CD14-positive monocyte (primary cell): ENCODE measurements at places on chromosomes 7 and 10. TPM values are rescaled to one million over a fixed set of nuclear protein-coding genes. Genes with fewer than 3 reads are reported as not detected.

GRCh38 chr7:84176716-84177115, 17.9 kb downstream of the SEMA3A start:
- H3K27ac ChIP-seq: no peak overlapping the region
- no peak overlapping the region for H3K4me3 ChIP-seq
- H3K27me3 ChIP-seq: no peaks in the 10 kb centered on the region
- DNase-seq: no peak

The STOX1 gene
- not detected for polyA plus RNA-seq

GRCh38 chr10:110101464-110102144, 93.8 kb downstream of the ADD3 start:
- no peaks in the 10 kb centered on the region for H3K27me3 ChIP-seq
- DNase-seq: no peak
- no peak overlapping the region for H3K27ac ChIP-seq
- H3K4me3 ChIP-seq: no peak overlapping the region

The PILRA gene
- 364 TPM for polyA plus RNA-seq

DNA sequence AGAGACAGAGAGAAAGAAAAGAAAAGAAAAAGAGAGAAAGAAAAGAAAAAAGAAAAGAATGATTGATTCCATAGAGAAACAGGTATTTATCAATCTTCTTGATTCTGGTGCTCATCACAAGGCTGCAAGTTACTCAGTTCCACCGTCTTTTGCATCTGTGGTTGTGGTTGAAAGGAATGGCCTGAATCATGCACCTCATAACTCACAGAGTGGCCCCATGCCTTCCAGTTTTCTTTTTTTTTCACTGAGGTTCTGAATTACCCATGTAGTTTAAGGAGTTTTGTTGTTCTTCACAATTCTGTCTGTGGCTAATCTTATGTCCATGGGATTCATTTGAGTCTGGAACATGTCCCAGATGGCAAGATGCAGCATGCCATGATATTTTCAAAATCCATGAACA, 156.0 kb downstream of the ZNF33B start:
- H3K4me3 ChIP-seq: no peak overlapping the region
- H3K36me3 ChIP-seq: no peaks in the 10 kb centered on the region
- no peak for DNase-seq
- no peaks in the 10 kb centered on the region for H3K4me1 ChIP-seq

- peaks cover 14% of the 10 kb centered on the region for H3K4me1 ChIP-seq
- no peak overlapping the region for H3K4me3 ChIP-seq
- no peak for DNase-seq
- H3K27ac ChIP-seq: no peak overlapping the region
- peaks cover 26% of the 10 kb centered on the region for H3K36me3 ChIP-seq
Observed at GRCh38 chr10:69211104-69211503, 9.0 kb upstream of the HKDC1 start.

- H3K4me3 ChIP-seq: no peak overlapping the region
- no peaks in the 10 kb centered on the region for H3K4me1 ChIP-seq
- H3K27ac ChIP-seq: no peak overlapping the region
- H3K36me3 ChIP-seq: no peaks in the 10 kb centered on the region
- H3K27me3 ChIP-seq: no peaks in the 10 kb centered on the region
Observed at GRCh38 chr10:27717861-27718260, 27.8 kb downstream of the MKX start.

DNA sequence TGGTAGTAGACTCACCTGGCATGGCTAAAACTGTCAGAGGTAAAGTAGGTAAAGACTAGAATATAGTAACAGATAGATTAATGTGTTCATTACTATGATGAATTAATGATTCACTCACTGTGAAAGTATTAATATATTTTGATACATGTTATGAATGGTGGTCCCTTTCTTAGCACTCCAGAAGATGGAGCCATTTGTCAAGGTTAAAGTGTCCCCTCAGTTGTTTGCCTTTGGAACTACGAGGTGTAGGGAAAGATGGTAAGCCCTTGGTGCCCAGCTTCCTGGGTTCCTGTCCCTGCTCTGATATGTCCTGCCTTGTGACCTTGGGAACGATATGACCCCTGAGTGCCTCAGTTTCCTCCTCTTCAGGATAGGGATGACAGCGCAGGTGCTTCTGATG, 49.4 kb downstream of the HTRA1 start:
- H3K27ac ChIP-seq: no peak overlapping the region
- H3K4me1 ChIP-seq: no peaks in the 10 kb centered on the region
- H3K36me3 ChIP-seq: no peaks in the 10 kb centered on the region

The RAB19 gene
- not detected for polyA plus RNA-seq

The FEZF1 gene
- polyA plus RNA-seq: not detected in 2 replicates

The LRIT2 gene
- polyA plus RNA-seq: not detected

DNA sequence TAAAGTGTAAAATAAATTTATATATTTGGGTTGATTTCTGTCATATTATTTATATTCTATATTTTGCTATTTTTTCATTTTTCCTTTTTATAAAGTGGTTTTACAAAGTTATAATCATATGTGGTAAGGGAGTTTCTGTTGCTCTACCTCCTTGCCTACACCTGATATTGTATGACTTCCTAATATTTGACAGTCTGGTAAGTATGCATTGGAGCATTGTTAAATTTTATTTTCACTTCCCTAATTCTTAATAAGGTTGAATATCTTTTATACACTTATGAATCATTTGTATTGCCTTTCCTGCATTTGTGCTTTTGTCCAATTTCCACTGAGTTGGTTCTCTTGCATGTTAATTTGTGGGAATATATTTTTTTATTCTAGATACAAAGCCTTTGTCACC, 492.4 kb downstream of the GRID1 start:
- no peaks in the 10 kb centered on the region for H3K27me3 ChIP-seq
- no peak overlapping the region for H3K27ac ChIP-seq
- no peaks in the 10 kb centered on the region for H3K4me1 ChIP-seq
- H3K36me3 ChIP-seq: no peaks in the 10 kb centered on the region
- no peak for DNase-seq

DNA sequence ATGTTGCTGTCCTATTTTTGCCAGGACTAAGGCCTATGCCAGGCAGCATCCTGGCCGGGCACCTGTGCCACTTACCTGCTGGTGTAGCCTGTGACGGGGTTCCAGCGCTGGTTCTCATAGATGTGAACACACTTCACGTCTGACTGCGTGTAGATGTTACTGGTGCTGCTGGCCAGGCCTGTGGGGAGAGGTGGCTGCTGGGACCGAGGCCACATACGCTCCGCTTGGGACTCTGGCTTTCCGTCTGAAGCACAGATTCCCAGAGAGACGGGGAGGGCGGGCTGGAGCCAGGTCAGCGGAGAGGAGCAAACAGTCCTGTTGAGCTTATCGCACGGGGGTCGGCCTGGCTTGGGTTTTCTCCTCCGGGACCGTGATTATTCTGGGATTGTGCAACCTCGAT, 16.7 kb downstream of the BHLHA15 start:
- H3K27ac ChIP-seq: no peak overlapping the region
- peaks cover 84% of the 10 kb centered on the region for H3K36me3 ChIP-seq
- H3K27me3 ChIP-seq: no peaks in the 10 kb centered on the region
- no peak for DNase-seq
- no peaks in the 10 kb centered on the region for H3K4me1 ChIP-seq
